ENCODE measurements at places on chromosomes 12 and 14.

- no peak for DNase-seq
- H3K27ac ChIP-seq: no peak overlapping the region
- no peaks in the 10 kb centered on the region for H3K27me3 ChIP-seq
These were observed 45.0 kb downstream of the FAM186A start for GRCh38 chr12:50351120-50352043.

- H3K27me3 ChIP-seq: no peaks in the 10 kb centered on the region
- no peaks in the 10 kb centered on the region for H3K4me1 ChIP-seq
- H3K27ac ChIP-seq: no peak overlapping the region
These were observed 219.5 kb upstream of the FKBP4 start for GRCh38 chr12:2575245-2575644.

DNA sequence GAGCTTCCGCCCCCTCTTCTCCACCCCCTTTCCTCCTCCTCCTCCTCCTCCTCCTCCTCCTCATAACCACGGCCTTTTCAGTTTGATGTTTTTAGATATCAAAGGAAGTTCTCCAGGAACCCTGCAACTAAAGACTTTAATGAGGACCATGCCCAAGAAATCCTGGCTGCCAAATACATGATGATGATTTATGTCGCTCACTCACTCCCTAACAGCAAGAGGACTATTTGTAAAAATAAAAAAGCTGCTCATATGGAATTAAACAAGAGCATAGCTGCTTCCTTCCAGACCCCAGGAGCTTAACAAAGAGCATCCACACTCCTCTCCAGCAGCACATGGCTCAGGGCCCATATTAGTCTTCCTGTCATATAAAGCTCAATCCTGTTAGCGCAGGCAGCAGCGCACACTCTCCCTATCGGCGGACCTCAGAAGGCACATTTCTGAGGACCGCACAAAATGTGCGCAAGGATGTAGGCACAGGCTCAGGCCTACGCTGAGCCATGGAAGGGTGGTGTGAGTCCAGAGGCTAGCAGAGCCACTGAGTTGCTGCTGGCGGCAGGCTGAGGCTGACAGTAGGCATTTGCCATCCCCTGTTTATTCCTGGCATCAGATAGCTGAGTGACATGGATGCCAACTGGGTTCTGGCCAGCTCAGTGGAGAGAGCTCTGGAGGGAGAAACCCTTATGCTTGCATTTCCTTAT, 232.8 kb downstream of the MSRB3 start:
- H3K27ac ChIP-seq: no peak overlapping the region
- H3K27me3 ChIP-seq: no peaks in the 10 kb centered on the region
- no peaks in the 10 kb centered on the region for H3K4me1 ChIP-seq
- H3K4me3 ChIP-seq: no peak overlapping the region

DNA sequence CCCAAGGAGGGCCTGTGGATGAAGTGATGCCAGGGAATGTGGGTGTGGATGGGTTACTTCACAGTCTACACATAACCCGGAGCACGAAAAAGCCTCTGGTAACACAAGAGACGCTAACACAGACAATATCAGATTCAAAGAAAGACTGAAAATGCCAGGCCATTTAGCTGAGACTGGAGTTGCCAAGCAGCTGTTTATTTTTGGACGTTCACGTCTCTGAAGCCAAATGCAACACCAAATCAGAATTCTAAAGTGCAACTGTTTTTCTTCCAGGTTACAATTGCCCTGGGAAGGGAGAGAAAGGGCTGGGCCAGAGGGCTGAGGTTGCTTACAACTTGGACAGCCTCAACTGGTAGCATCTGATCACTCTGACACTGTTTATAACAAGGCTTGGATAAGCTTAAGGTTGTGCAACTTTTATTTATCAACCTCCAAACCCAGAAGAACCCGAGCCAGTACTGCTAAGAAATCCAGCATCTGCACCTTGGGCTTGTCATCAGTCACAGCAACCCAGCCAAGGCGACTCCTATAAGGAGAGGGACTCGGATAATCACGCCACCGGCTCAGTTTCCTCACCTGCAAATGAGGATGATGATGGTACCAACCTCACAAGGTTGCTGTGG, 24.8 kb downstream of the NUAK1 start:
- no peaks in the 10 kb centered on the region for H3K27me3 ChIP-seq
- H3K4me3 ChIP-seq: no peak overlapping the region
- no peak overlapping the region for H3K27ac ChIP-seq
- no peak for DNase-seq

DNA sequence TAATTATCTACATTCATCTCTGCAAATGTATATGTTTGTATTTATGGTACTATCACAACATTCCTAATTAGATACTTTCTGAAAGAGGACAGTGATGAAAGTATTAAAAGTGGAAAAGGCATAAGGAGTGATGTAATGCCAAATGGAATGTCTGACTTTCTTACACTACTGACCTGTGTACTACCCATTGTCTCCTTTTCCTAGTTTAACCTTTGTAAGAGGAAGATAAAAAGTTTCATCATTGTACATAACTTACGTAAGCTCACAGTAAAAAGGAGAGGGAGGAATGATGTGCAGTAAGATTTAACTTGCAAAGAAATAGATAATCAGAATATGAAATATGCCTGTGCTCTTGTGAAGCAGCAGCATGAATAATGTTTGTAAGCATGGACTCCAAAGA, 55.9 kb downstream of the SOX5 start:
- no peak overlapping the region for H3K4me3 ChIP-seq
- no peak overlapping the region for H3K27ac ChIP-seq
- H3K4me1 ChIP-seq: no peaks in the 10 kb centered on the region
- H3K27me3 ChIP-seq: no peaks in the 10 kb centered on the region
- DNase-seq: no peak

GRCh38 chr12:119016715-119017114, 35.4 kb downstream of the SRRM4 start:
- H3K27me3 ChIP-seq: no peaks in the 10 kb centered on the region
- H3K36me3 ChIP-seq: no peaks in the 10 kb centered on the region
- no peak overlapping the region for H3K4me3 ChIP-seq

DNA sequence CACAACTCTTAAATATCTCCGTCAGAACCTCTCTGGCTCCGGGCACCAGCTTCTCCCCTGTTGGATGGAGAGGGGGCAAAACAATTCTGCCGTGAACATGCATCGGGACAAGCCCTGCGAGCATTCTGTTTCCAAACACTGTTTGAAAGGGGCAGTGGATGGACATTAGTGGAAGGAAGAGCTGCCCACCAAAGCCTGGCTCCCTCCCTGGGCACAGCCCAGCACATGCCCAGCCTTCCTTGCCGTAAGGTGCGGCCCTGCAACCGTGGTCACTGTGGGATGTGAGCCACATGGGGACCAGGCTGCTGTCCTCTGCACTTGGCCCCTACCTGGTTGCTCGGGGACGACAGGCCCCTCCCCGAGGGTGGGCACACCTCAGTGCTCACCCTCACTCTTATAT, 54.0 kb downstream of the TRAFD1 start:
- no peak overlapping the region for H3K4me3 ChIP-seq
- peaks cover 42% of the 10 kb centered on the region for H3K36me3 ChIP-seq
- H3K27ac ChIP-seq: no peak overlapping the region
- DNase-seq: no peak
- H3K4me1 ChIP-seq: no peaks in the 10 kb centered on the region
- H3K27me3 ChIP-seq: no peaks in the 10 kb centered on the region

DNA sequence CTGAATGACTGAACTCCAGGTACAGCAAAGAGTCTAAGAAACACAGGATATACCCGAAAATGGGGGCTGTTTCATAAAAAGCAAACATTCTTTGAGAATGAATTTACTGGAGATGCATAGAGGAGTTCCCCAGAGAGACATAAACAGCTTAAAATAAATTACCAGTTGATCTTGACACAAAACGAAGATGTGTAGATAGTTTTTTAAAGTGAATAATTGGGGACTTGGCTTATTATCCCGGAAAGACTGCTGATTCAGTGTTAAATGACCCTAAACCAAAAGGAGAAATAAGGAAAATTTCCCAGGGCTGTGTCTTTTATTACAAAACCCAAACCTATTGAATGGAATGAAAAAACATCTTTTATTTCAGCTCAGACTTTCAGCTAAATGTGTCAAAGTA, 1052.8 kb upstream of the TMEM132C start:
- no peak for DNase-seq
- no peak overlapping the region for H3K4me3 ChIP-seq
- H3K4me1 ChIP-seq: no peaks in the 10 kb centered on the region
- H3K36me3 ChIP-seq: no peaks in the 10 kb centered on the region

- no peaks in the 10 kb centered on the region for H3K27me3 ChIP-seq
- no peaks in the 10 kb centered on the region for H3K36me3 ChIP-seq
- no peak overlapping the region for H3K4me3 ChIP-seq
- no peak overlapping the region for H3K27ac ChIP-seq
These were observed 91.4 kb downstream of the VRK1 start for GRCh38 chr14:96888593-96888992.

DNA sequence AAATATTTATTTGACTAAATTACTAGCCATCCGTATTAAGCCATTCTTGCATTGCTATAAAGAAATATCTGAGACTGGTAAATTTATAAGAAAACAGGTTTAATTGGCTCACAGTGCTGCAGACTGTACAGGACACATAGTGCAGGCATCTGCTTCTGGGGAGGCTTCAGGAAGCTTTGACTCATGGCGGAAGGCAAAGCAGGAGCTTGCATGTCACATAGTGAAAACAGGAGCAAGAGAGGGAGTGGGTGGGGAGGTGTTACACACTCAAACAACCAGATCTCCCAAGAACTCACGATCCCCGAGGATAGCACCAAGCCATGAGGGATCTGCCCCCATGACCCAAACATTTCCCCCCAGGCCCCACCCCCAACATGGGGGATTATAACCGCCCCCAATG, 26.7 kb upstream of the RAB21 start:
- no peaks in the 10 kb centered on the region for H3K4me1 ChIP-seq
- H3K36me3 ChIP-seq: no peaks in the 10 kb centered on the region
- no peak overlapping the region for H3K27ac ChIP-seq
- H3K27me3 ChIP-seq: no peaks in the 10 kb centered on the region
- no peak overlapping the region for H3K4me3 ChIP-seq
- no peak for DNase-seq

- no peak overlapping the region for H3K4me3 ChIP-seq
- no peaks in the 10 kb centered on the region for H3K36me3 ChIP-seq
- no peak for DNase-seq
- H3K27ac ChIP-seq: no peak overlapping the region
These were observed 214.1 kb upstream of the FLRT2 start for GRCh38 chr14:85315733-85316290.

- DNase-seq: no peak
- H3K4me1 ChIP-seq: peaks cover 26% of the 10 kb centered on the region
- H3K27me3 ChIP-seq: no peaks in the 10 kb centered on the region
- peaks cover 42% of the 10 kb centered on the region for H3K36me3 ChIP-seq
- H3K4me3 ChIP-seq: no peak overlapping the region
- no peak overlapping the region for H3K27ac ChIP-seq
These were observed 4.3 kb downstream of the KRR1 start for GRCh38 chr12:75507086-75507485.

DNA sequence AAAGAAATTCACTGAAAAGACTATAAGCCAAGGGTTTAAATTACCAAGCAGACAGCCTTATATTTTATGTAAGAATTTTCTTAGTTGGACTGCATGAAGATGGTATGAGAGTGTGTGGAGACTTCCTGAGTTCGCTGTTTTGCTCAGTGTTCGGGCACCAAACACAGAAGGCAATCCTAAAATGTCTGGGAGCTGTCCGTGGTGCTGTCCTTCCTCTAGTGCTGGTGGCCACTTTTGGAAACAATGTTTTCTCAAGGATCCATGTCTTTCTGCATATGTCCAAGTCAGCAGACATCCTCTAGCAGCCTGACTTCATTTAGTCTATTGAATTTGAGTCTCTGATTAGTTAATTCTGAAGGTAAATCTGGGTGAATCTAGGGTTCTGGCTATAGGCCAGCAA, 135.8 kb downstream of the SLC8A3 start:
- H3K4me1 ChIP-seq: no peaks in the 10 kb centered on the region
- H3K36me3 ChIP-seq: no peaks in the 10 kb centered on the region
- H3K27ac ChIP-seq: no peak overlapping the region

DNA sequence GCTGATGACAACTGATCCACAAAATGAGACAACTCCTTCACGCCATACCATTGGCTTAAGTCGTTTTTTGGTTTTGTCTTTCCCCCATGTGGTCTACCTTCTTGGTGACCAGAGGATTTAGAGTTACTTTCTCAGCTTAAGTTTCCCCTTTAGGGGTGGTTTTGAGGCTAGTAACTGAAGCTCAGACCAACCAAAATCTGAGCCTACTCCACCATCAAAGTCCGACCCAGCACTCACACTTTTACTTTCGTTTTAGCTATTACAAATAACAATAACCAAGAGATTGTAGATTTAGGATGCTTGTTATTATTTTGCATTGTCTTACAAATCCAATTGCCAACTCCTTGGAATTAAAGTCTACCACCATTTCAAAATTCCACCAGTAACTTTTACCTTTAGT, 130.6 kb upstream of the MDM1 start:
- no peaks in the 10 kb centered on the region for H3K36me3 ChIP-seq
- H3K27me3 ChIP-seq: no peaks in the 10 kb centered on the region
- peaks cover 9% of the 10 kb centered on the region for H3K4me1 ChIP-seq
- H3K27ac ChIP-seq: peak overlapping the region; percentile 34
- DNase-seq: peak; percentile 28

DNA sequence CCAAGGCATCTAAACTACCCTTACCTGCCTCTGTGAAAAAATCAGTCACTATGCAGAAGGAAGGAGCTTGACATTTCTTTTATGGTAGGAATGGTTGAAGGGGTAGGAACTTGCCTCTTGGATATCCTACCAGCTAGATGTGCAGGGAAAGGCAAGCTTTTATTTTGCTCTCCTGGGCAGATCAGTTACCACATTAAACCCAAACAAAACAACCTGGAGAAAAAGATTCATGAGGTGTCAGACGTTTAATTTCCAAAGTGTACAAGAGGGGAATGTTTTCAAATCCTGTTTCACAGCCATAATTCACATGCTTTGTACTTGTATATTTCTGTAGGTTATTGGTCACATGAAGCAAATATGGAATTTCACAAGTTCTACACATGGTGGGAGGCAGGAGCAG, 67.0 kb upstream of the IFNG-AS1 start:
- no peak overlapping the region for H3K4me3 ChIP-seq
- no peak for DNase-seq
- no peaks in the 10 kb centered on the region for H3K27me3 ChIP-seq
- no peaks in the 10 kb centered on the region for H3K36me3 ChIP-seq
- no peaks in the 10 kb centered on the region for H3K4me1 ChIP-seq

GRCh38 chr12:124869059-124869665, 5.5 kb upstream of the SCARB1 start:
- peaks cover 2% of the 10 kb centered on the region for H3K4me1 ChIP-seq
- no peaks in the 10 kb centered on the region for H3K36me3 ChIP-seq
- H3K27ac ChIP-seq: no peak overlapping the region
- DNase-seq: no peak
- H3K4me3 ChIP-seq: no peak overlapping the region
- H3K27me3 ChIP-seq: no peaks in the 10 kb centered on the region

- no peak overlapping the region for H3K4me3 ChIP-seq
- H3K27me3 ChIP-seq: no peaks in the 10 kb centered on the region
- H3K36me3 ChIP-seq: no peaks in the 10 kb centered on the region
- H3K27ac ChIP-seq: no peak overlapping the region
These were observed 76.8 kb downstream of the HSD17B6 start for GRCh38 chr12:56839915-56840325.
